Femur (tissue), 1 donor: ENCODE measurements at places on chromosomes 1 and 21.

- no peak for DNase-seq
These were observed 1149.9 kb downstream of the KCNT2 start for GRCh38 chr1:195458365-195458764.

DNA sequence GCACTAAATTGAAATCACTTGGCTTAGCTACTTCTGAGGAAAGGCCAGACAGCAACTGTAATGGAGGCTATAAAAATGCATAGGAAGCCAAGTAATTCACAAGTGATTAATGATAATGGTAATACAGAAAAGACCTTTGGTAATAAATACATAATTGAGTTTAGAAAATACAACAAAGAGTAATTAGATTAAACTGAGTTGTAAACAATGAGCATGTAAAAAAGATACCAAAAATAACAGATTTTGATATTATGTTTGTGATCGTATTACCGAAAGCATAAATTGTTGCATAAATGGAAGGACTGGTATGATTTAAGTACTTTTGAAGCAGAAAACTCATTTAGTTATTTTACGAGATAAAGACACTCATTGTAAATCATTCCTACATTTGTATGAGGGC is 556.7 kb upstream of the TMPRSS15 start:
- no peak for DNase-seq

GRCh38 chr1:167995038-167995437 is 58.2 kb upstream of the MPC2 start:
- no peak for DNase-seq

DNA sequence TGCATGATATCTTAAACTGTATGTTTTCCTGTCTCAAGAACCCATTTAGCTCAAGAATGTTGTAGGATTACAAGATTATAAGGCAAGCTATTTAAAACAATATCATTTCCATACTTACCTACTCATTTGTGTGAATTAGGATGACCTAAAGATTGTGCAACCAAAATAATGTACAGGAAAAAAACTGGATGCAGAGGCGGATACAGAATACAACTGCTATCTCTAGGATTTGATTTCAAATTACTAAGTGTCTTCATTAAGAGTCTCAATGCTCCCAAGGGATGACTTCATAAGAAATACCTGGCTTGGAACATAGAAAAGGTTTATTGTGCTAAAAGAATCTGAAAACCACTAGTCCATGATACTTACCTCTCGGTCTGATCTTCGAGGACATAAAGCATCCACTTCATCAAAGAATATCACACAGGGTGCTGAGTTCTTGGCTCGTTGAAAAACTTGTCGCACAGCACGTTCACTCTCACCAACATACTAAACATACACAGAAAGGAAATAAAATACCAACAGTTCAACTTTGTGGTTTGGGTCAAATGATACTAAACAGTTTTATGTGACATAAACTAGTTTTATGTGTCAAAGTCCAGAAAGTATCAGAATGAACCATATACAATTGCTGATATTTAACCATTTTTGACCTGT is 54.9 kb downstream of the NVL start:
- no peak for DNase-seq

DNA sequence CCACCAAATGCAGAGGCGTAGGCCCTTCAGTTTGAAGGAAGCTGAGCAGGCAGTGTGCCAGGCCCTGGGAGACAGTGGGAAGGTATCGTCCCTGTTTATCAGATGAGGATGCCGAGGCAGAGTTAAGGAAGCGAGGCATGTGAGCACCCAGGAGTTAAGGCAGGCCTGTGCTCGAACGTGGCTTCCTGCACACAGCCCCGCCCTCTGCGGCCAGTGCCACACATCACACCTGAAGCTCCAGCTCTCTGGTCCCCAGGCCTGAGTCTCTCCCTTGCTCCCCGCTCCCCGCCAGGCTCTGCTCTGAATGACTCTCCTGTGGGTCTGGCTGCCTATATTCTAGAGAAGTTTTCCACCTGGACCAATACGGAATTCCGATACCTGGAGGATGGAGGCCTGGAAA is 32.1 kb downstream of the EPHX1 start:
- no peak for DNase-seq

DNA sequence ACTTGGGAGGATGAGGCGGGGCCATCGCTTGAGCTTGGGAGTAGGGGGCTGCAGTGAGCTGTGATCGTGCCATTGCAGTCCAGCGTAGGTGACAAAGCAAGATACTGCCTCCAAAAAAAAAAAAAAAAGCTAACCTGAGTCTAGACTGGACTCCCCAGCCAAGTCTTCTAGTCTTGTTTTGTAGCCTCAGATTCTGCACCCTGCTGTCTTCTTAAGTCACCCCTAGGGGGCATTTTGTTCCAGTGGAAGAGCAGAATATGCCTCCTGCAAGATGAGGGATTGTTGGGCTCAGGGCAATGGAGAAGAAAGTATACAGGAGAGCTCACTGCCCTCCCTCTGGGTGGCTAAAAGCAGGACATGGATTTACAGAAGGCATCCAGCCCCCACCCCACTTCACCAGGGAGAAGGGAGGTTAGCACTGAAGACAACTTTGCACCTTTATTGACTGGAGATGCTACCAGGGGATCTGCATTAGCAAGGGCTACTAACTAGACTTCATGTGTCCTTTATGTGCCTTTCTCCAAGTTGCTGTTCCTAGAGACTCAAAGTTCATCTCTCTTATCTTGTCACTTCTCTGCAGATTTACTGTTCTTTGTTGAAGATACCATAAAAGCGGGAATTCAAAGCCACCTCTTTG is 15.3 kb upstream of the RNF187 start:
- DNase-seq, result no peak
